ENCODE measurements at places on chromosomes 4 and X. TPM values are rescaled to one million over a fixed set of nuclear protein-coding genes. Genes with fewer than 3 reads are reported as not detected.

Gene LGI2
- polyA plus RNA-seq: 4.2 TPM

Gene CENPE
- polyA plus RNA-seq: 19.7 TPM

Gene TCEAL6
- not detected for polyA plus RNA-seq

Gene CCSER1
- 3.5 TPM for polyA plus RNA-seq

Gene APBB2
- polyA plus RNA-seq: 48.7 TPM

Gene PSAPL1
- polyA plus RNA-seq: 0.04 TPM

Measured in left lung (tissue), 14 donors.